MG63 (cell line): ENCODE measurements at places on chromosomes 11 and 22. TPM values are rescaled to one million over a fixed set of nuclear protein-coding genes. Genes with fewer than 3 reads are reported as not detected.

The PGGHG gene
- total RNA-seq: 1.9 and 6.2 TPM in 2 replicates

The IFITM10 gene
- 0.03 and 1.8 TPM in 2 replicates for total RNA-seq

The NCAM1 gene
- total RNA-seq: 6.2 and 11.2 TPM in 2 replicates

The SLC29A2 gene
- total RNA-seq: not detected in 2 replicates

The HBB gene
- not detected in 2 replicates for total RNA-seq

The CCDC87 gene
- total RNA-seq: not detected in 2 replicates

The TRIM29 gene
- total RNA-seq: not detected in 2 replicates

The INPPL1 gene
- 25.6 and 51.8 TPM in 2 replicates for total RNA-seq

The POLDIP3 gene
- total RNA-seq: 16.3 and 17.7 TPM in 2 replicates

The FOLR1 gene
- total RNA-seq: 0.23 and 3.0 TPM in 2 replicates

The CSF2RB gene
- not detected in 2 replicates for total RNA-seq

The IL18 gene
- 73.8 and 92.8 TPM in 2 replicates for total RNA-seq

The KLHDC7B gene
- not detected in 2 replicates for total RNA-seq

The MRPL40 gene
- total RNA-seq: 56.2 and 80.2 TPM in 2 replicates

The FAT3 gene
- total RNA-seq: not detected in 2 replicates

The HEPACAM gene
- total RNA-seq: not detected in 2 replicates

The TPST2 gene
- total RNA-seq: 21.1 and 37.1 TPM in 2 replicates

The SERHL2 gene
- total RNA-seq: 0.20 and 1.9 TPM in 2 replicates

The RIN1 gene
- 45.3 and 65.7 TPM in 2 replicates for total RNA-seq

The TEX12 gene
- total RNA-seq: not detected in 2 replicates

The F2 gene
- 0.46 TPM in 1 of 2 replicates, not detected in the other for total RNA-seq

The RASGRP2 gene
- total RNA-seq: not detected in 2 replicates
